ENCODE measurements at places on chromosomes 6 and 20.
A peak's percentile ranks its signal among the peaks of the same experiment; 100 is the strongest.

- no peak for DNase-seq
Measured at GRCh38 chr20:48031122-48031521, 245.8 kb upstream of the SULF2 start.

DNA sequence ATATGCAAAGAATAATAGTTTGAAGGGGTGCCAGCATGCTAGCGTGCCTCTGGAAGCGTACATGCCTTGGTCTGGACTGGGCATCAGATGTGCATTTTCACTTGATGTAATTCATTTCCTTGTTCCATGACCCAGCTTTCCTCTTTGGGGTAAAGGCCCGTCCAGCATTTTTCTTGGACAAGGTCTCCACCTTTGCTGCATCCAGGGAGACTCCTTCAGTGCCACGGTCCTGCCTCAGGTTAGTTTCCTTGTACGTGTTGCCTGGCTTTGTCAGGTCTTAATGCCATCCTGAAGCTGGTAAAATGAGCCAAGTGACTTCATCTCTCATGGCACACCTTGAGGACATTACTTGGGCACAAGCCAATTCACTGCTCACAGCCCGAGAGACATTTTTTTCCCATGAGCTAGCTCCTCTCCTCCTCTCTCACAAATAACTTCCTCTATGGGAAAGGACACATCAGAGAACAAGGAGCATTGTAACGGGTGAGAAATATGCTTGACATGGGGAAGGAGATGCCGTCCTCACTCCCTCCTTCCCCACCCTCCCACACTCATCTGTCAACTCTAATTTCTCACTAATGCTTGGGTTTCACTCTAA, 23.9 kb downstream of the EDN1 start:
- DNase-seq = no peak

GRCh38 chr6:151043944-151044343, 178.4 kb downstream of the MTHFD1L start:
- no peak for DNase-seq

DNA sequence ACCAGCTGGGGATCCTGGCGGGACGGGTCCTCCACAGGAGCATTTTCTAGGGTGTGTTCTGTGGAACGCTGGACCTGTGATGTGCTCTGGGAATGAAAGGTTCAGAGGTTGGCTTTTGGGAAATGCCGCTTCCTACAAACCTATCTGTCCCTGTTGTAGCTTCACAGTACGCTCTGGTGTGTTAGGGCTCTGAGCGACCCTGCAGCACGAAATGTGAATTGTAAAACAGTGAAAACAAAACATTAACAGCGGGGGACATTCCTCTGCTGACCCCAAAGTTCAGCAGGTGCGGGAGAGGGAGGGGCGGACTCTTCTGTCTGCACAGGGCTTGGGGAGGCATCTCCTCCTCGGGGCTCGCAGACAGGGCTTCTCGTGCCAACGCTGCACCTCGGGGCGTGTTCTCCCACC, 155.9 kb downstream of the NRN1 start:
- DNase-seq = no peak

DNA sequence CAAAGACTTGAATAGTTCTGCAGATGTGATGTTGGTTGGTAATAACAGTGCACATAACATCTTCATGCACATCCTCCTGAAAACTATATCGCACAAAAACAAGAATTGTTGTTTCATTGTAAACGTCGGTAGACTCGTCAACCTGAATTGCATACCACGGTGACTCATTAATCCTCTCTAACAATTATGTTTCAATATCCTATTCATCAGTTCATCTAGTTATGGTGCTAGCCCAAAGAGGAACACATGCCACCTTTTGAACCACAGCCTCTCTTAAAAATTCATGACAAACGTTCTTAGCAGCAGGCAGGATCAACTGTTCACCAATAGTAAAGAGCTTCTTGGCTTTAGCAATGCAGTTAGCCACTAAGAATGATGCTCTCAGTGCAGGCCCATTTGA, 25.0 kb downstream of the CRYBG1 start:
- DNase-seq = no peak

DNA sequence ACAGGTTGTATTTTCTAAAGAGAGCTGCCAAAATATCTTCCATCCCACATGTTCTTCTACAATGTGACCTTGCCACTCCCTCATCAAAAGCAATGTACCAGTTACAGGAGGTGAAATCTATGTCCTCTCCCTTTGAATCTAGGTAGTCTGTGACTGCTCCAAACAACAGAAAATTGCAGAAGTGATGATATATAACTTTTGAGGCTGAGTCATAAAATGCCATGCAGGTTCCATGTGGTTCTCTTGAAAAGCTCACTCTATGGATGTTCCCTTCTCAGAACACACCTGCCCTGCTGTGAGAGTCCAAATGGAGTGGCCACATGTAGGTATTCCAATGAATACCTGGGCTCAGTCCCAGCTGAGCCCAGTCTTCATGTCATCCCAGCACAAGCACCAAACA, 16.9 kb upstream of the PHIP start:
- DNase-seq = no peak

DNA sequence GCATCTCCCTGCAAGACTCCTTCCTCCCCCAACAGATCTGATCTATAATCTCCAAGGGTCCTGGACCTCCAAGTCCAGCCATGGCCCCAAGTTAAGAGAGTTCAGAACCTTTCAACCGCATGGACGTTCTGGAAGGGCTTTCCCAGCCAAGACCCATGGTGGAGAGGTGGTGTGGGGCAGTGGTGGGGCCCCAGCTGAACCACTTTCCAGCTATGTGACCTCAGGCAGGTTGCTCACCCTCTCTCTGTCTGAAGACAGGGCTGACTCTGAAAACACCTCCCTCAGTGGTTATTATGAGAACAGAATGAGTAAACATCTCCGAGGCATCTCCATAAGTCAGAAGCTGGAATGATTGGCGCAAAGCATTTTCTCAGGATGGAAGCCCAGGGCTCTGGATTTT, 887 bp downstream of the CLPS start:
- DNase-seq = no peak

DNA sequence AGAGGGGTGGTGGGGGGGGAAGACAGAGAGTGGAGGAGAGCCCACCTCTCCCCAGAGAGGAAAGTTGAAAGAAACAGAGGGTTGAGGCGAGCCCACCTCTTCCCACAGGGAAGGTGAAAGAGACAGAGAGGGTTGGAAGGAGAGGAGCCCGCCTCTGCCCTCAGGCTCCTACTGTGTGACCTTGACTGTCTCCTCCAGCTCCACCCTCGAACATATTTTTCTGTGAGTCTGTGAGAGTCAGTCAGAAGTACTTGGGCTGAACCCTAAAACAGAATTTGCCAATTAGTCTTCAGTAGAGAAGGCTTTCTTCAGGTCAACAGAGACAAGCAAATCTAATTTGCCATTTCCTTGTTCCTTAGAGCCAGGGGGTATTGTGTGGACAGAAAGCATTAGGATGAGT, 153.7 kb upstream of the SNX9 start:
- no peak for DNase-seq

DNA sequence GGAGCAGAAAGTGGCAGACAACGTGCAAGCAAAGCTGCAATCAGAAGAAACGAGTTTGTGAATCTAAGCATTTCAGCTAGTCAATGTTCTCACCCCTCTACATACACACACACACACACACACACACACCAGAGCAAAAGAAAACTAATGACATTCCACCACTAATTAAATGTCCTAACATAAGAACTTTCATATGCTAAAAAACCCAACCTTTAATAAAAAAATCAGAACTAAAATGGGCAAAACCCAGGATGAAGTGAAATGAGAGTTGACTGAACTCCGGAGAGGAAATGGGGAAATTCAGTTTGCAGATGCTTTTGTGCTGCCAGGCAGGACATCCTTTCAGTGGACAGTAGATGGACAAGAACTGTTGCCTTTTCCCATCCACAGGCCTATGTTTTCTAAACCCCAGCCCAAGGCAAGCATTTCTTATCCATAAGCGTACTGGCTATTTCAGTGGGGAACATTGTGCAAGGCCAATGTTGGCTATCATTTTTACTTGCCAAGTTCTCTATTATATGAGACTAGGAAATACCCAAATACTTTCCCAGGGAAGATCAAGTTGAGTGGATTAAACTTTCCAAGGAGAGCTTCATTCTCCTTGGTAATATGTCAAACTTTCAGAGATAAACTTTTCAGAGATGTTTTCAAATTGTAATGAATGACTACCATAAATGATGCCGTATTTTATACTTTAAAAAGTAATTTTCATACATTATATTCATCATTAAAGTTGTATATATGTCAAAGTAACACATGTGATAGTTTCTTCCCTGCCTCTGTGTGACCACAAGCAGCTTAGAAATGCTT, 27.3 kb downstream of the RIN2 start:
- no peak for DNase-seq

GRCh38 chr6:25006565-25007001, 70.8 kb upstream of the RIPOR2 start:
- DNase-seq = no peak

DNA sequence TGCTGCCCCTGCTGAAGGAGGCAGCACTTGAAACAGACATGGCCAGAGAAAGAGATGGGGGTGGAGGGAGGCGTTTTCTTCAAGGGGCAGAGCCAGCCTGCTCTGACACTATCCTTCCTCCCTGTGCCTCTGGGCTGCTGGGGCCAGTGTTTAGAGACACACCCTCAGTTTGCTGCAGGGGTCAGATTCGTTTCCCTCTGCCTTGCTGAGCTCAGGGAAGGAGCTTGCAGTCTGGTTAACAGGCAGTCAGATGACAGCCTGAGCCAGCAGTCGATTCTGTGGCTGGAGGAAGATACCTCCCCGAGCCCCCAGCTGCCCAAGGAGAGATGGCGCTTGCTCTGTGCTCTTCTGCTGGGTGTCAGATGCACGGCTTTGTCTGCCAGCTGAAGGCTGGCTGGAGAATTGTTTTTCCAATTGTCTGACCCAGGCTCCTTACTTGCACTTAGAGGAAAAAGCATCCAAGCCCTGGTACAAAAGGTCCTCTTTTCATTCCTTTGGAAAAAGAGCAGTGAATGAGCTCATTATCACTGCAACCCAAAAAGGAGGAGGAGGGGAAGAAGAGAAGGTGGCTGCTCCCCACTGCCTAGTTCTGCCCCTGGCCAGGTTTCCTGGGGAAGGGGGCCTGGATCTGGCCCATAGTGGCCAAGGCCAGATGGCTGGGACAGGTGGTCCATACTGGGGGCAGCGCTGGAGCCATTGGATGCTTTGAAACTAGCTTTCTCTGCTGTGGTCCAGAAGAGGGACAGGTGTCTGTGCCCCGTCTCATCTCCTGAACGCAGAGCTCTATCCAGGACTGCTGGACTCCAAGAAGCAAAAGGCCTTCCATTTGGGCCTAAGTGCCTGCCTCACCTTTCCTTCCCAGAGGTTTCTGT, 88.2 kb downstream of the TCP11 start:
- DNase-seq = peak; percentile 36

- no peak for DNase-seq
Measured at GRCh38 chr6:16766043-16766536, 4.8 kb upstream of the ATXN1 start.

GRCh38 chr6:83126807-83127206, 59.3 kb downstream of the DOP1A start:
- no peak for DNase-seq

DNA sequence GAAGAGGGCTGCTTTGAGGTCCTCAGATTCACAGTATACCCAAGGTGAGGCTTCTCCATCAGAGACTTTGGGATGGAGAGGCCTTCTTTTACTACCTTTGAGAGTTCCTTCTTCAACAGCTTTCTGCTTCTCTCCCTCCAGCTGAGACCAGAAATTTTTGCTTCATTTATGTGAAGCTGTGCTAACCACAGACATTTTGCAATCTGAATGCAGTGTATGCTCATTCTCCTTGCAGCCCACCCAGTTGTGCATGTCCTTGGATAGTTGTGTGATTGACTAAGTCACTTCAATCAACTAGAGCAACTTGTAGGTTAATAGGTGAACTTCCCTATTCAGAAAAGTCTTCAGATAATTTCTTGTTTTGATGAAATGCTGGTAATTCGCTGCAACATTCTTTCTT, 20.1 kb downstream of the DCBLD1 start:
- DNase-seq = no peak

All from cerebellar nuclear complex (tissue), 1 donor.